ENCODE measurements at places on chromosomes 5 and 9. TPM values are rescaled to one million over a fixed set of nuclear protein-coding genes. Genes with fewer than 3 reads are reported as not detected.

IFNW1 gene
- not detected for total RNA-seq

ALDH1A1 gene
- 45.2 TPM for total RNA-seq

LCN6 gene
- total RNA-seq, result not detected

CNTFR gene
- total RNA-seq, result 0.26 TPM

HTR1A gene
- not detected for total RNA-seq

SLC6A18 gene
- not detected for total RNA-seq

GTF3C4 gene
- total RNA-seq, result 10.8 TPM

SLC34A3 gene
- total RNA-seq, result not detected

TRIO gene
- total RNA-seq, result 139 TPM

TAF1L gene
- under 0.01 TPM for total RNA-seq

TLX3 gene
- total RNA-seq, result not detected

SGCD gene
- 67.5 TPM for total RNA-seq

PRUNE2 gene
- 95.6 TPM for total RNA-seq

MELK gene
- total RNA-seq, result 6.2 TPM

OR1Q1 gene
- total RNA-seq, result not detected

NUTM2F gene
- not detected for total RNA-seq

PNPLA7 gene
- 1.3 TPM for total RNA-seq

RABGAP1 gene
- total RNA-seq, result 47.6 TPM

OMD gene
- 0.17 TPM for total RNA-seq

PHF24 gene
- 0.17 TPM for total RNA-seq

PCDHGB7 gene
- 13.6 TPM for total RNA-seq

ZMAT2 gene
- total RNA-seq, result 77.0 TPM

GFPT2 gene
- total RNA-seq, result 26.7 TPM

LCN15 gene
- not detected for total RNA-seq

LTC4S gene
- 0.83 TPM for total RNA-seq

EXD3 gene
- 13.0 TPM for total RNA-seq

ZDHHC12 gene
- 39.0 TPM for total RNA-seq

HRH2 gene
- total RNA-seq, result not detected

GAS1 gene
- total RNA-seq, result 7.4 TPM

TRPM3 gene
- 0.50 TPM for total RNA-seq

CDKN2B gene
- 44.9 TPM for total RNA-seq

C5orf58 gene
- not detected for total RNA-seq

CDHR2 gene
- total RNA-seq, result under 0.01 TPM

RANBP17 gene
- total RNA-seq, result 10.0 TPM

DIRAS2 gene
- 0.26 TPM for total RNA-seq

SLC4A9 gene
- total RNA-seq, result not detected

ADCY2 gene
- under 0.01 TPM for total RNA-seq

PCDHGA1 gene
- 1.8 TPM for total RNA-seq

OTP gene
- not detected for total RNA-seq

ANKRD31 gene
- total RNA-seq, result 0.26 TPM

CKMT2 gene
- 19.3 TPM for total RNA-seq
